ENCODE measurements at places on chromosomes 5 and 9. TPM values are rescaled to one million over a fixed set of nuclear protein-coding genes. Genes with fewer than 3 reads are reported as not detected.

The FGD3 gene
- 4.8 TPM for total RNA-seq

The CRHBP gene
- total RNA-seq: 0.96 TPM

The FGF1 gene
- total RNA-seq: 9.9 TPM

The PLPP1 gene
- 88.1 TPM for total RNA-seq

The PCDHGA3 gene
- total RNA-seq: 2.2 TPM

The FBXL7 gene
- 7.9 TPM for total RNA-seq

The STARD4 gene
- total RNA-seq: 110 TPM

The TMC1 gene
- total RNA-seq: 0.96 TPM

The TAS2R1 gene
- 0.72 TPM for total RNA-seq

The MYOT gene
- not detected for total RNA-seq

The RBM18 gene
- total RNA-seq: 28.6 TPM

The ASPN gene
- 132 TPM for total RNA-seq

- no peak for DNase-seq
Observed at GRCh38 chr9:37986771-37987258, 82.2 kb downstream of the SHB start.

GRCh38 chr5:76245590-76245989 lies 157.5 kb upstream of the IQGAP2 start:
- DNase-seq: no peak

DNA sequence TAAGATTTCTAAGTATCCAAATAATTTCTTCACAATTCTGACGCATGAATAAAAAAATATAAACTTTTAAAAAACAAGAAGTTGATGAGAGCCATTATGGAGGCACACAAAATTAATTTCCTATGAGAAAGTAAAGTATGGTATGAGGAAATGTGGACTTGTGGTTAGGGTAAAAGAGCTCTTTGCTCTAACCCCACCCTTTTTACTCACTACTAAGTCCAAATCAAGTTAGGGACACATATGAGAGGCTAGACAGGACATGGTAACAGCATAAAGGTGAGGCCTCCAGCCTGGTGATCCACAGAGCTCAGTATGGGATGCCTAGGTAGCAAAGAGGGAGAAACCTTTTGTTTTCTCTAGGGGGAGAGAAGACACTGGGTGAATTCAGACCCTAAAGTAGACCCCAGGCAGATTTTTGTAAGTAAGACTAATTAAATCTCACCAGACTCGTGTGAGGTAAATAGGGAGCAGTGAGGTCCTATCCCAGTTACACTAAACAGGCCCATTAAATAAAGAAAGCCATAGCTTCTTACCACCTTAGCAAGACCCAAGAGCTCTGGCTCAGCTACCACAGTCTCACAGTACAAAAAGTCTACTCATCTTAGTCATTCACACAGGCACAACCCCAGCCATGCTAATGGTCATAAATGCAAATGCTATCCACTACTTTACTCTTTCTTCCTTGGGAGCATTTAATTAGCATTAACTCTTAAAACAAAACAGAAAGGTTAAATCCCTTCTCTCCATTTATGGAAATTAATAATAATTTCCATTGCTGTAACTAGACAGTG lies 42.6 kb downstream of the MLLT3 start:
- DNase-seq: no peak

DNA sequence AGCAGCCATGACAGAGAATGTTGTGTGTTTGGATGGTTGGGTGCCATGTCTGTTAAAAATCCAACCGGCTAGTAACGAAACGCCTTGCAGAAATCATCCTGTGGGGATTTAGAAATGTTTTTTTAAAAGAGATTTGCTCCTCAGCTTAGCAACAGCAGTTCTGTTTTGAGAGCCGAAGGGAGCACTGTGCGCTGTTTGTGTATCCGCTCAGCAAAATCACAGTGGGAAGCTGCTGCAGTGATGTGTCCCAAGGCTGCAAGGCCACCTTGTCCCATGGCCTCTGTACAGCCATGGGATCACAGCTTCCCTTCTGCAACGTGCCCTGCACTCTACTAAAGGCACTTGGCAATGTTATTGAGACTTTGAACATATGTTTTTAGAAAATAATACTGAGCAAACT lies 40.9 kb downstream of the TRIO start:
- DNase-seq: peak; percentile 71

DNA sequence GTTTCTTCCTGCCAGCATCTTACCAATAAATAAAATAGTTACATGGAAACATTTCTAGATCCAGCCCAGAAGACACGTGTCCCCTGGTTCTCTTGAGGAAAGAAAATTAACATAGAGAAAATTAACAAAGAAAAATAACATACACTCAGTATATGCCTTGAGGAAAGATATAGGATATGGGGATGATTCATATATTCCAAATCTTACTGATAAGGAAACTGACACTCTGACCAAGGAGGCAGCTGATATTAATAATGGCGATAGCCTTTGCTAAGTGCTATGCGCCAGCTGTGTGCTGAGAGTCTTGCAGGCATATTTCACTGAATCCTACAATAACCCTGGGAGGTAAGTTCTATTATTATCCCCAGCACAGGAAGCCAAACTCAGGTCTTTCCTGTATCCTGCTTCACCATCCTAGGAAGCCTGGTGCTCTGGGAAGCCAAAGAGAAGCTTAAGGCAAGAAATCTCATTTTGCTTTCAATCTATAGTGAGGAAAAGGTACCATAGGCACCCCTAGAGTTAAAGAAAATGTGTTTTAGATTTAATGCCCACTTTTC lies 302.7 kb upstream of the NREP start:
- no peak for DNase-seq

DNA sequence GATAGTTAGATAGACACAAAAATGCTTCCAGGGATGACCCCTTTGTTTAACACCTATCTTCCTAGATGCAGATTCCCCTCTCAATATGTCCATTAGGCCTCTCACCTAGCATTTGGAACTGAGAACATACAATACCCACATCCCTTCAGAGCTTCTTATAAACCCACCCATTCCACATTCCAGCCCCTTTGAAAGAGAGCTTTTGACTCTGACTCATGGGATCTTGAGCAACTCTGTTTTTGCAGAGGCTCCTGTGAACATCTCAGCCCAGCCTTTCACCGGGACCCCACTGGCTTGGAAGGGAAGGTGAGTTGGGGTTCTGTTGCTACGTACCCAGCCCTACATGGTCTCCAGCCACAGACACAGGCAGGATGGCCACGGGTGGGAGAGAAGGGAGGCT lies 195.5 kb downstream of the FRMD3 start:
- no peak for DNase-seq

GRCh38 chr9:78437806-78438205 lies 140.9 kb downstream of the PSAT1 start:
- DNase-seq: no peak

DNA sequence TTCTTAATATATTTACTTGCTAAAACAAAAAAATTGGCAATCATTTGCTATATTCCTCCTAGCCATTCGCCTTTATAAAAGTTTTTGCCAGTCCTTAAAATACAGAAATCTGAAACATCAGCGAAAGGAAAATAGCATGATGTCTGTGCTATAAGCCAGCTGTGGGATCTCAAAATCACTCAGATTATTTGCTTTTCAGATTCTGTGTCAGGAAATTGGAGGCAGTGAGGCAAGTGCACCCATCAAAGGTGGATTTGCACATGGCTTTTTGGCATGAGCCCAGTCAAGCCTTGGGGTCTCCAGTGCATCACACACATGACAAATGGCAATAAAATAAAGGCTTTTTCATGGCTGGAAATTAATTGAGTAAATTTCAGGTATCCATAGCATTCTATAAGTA lies 196.8 kb upstream of the DAPK1 start:
- no peak for DNase-seq

- no peak for DNase-seq
Observed at GRCh38 chr9:13554626-13555025, 275.1 kb upstream of the MPDZ start.

- DNase-seq: no peak
Observed at GRCh38 chr5:116730706-116731105, 156.1 kb upstream of the SEMA6A start.

DNA sequence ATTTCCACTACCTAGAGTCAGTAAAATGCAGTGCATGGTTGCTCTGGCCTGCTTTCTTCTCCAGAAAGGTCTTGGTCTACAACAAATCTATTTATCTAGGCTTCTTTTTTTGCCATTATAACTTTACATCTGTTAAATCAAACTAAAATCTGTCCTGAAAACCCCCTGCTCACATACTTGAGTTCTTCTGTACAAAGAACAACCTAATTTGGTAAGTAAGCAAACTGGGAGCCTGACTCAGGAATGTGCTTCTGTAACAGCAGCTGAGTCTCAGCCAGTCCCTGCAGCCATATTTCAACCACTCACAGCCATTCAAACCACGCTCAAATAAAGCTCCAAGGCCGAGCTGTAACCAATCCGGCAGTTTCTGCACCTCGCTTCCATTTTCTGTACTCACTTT lies 95.8 kb downstream of the PLPP1 start:
- peak; percentile 74 for DNase-seq

- peak; percentile 51 for DNase-seq
Observed at GRCh38 chr9:73183917-73184861, 32.5 kb downstream of the ANXA1 start.

DNA sequence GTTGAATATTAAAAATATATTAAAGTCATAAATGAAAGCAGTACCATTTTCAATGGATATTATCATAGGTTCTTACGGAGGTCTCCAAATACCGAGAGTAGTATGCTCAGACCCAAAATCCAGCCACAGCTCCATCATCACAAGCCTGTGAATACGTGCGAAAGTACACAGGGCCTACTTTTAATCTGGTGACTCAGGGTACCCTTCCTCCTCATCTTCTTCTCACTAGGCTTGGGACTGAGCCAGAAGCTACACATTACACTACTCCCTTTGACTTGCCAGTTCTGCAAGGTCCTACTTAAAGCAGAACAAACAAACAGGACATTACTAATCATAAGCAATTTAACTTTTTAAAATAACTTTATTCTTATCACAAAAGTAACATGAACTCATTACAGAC lies 7.6 kb upstream of the RIC1 start:
- DNase-seq: peak; percentile 17

- DNase-seq: peak; percentile 88
Observed at GRCh38 chr5:135458921-135459331, 6.8 kb upstream of the TIFAB start.

- DNase-seq: no peak
Observed at GRCh38 chr5:26791021-26791420, 247.4 kb downstream of the CDH9 start.

- DNase-seq: peak; percentile 82
Observed at GRCh38 chr5:154627698-154628678, 127.2 kb upstream of the LARP1 start.

- DNase-seq: no peak
Observed at GRCh38 chr5:33867241-33867640, 24.5 kb downstream of the ADAMTS12 start.

GRCh38 chr5:171794470-171794960 lies 8.9 kb downstream of the SMIM23 start:
- DNase-seq: no peak

All from umbilical cord (tissue), 2 donors.